Inflammatory macrophage (primary cell): ENCODE measurements at places on chromosomes 2 and 18.

GRCh38 chr18:7561909-7562460, 5.1 kb upstream of the PTPRM start:
- no peak for DNase-seq

DNA sequence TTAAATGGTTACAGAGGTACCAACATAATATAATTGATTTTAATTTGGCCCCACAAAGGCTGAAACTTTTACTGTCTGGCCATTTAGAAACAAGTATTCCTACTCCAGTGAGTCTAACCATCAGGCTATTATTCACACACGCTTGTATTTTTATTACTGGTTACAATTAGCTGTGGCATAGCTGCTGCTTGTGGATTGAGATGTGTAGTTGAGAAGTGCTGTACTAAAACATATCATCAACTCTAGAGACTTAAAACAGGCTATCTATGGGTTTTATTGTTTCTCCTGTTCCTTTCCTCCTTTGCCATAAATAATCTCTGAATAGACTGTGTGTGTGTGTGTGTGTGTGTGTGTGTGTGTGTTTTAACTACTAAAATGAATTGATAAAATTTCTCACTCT, 530.2 kb downstream of the CCDC85A start:
- DNase-seq: no peak

DNA sequence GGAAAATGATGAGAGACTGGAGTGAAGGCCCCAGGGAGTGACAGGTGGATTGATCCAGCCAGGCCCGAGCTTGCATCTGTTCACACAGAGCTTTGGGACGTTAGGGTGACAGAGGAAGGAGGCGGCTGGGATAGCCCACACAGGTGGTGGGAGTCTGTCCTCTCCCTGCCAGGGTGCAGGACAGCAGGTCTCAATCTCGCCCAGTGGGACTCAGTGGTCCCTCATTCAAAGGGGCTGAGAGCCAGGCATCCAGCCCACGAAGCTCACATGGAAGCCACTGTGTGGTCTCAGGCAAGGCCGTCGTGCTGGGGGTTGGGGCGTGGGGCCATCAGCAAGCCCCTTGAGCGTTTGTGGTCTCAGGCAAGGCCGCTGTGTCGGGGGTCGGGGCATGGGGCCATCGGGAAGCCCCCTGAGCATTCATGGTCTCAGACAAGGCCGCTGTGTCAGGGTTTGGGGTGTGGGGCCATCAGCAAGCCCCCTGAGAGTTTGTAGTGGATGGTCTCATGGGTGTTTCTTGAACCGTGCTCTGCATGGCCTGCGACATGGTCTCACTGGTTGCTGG, 8.3 kb downstream of the KCNG2 start:
- DNase-seq: no peak

- peak; percentile 33 for DNase-seq
Measured at GRCh38 chr2:111627256-111627655, 256.7 kb downstream of the ANAPC1 start.

- DNase-seq: peak; percentile 65
Measured at GRCh38 chr2:65430603-65431420, 1.6 kb downstream of the SPRED2 start.
